ENCODE measurements at places on chromosomes 16 and 17.

- DNase-seq: no peak
These were observed 1.8 kb upstream of the MT2A start for GRCh38 chr16:56606476-56607108.

GRCh38 chr16:75781683-75782343 is 55.5 kb upstream of the CPHXL start:
- no peak for DNase-seq

GRCh38 chr17:76271669-76272540 is 6.8 kb downstream of the UBALD2 start:
- DNase-seq: peak; percentile 84

DNA sequence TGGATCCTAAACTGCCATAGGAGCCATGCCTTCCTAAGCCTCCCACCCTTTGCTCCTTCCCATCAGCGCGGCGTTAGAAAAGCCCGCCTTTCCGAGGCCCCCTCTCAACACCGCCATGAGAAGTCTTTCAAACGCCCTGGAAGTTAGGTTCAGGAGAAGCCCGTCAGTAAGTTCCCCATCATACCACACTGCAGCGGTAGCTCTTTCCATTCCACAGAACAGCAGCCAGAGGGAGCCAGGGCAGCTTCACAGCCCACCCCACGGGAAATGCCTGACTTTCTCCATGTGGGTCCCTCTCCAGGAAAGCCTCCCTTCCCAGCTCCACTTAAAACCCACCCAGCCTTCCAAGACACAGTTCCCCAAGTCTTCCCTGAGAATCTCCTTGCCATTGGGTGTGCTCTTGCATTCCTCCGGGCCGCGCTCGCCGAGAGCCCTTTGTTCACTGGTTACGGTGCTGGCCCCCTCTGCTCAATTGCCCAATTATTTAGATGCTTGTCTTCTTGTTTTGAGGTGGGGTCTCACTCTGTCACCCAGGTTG is 28.7 kb downstream of the KIAA0513 start:
- DNase-seq: no peak

- peak; percentile 38 for DNase-seq
These were observed 13.7 kb upstream of the LGALS3BP start for GRCh38 chr17:78993241-78993956.

- no peak for DNase-seq
These were observed 76.4 kb upstream of the TBX2 start for GRCh38 chr17:61323003-61323908.

GRCh38 chr16:67803894-67804293 is 2.5 kb downstream of the RANBP10 start:
- no peak for DNase-seq

- peak; percentile 28 for DNase-seq
These were observed 44.0 kb downstream of the SREBF1 start for GRCh38 chr17:17792551-17793377.

GRCh38 chr17:49676276-49676868 is 1.5 kb downstream of the SPOP start:
- no peak for DNase-seq

Measured in activated T-cell treated with anti-CD3 and anti-CD28 coated beads for 24 hours (primary cell).